ENCODE measurements at places on chromosomes 4 and X. TPM values are rescaled to one million over a fixed set of nuclear protein-coding genes. Genes with fewer than 3 reads are reported as not detected.

The DCAF4L1 gene
- total RNA-seq: 0.11 TPM

The CT45A3 gene
- not detected for total RNA-seq

The OCIAD1 gene
- total RNA-seq: 146 TPM

The ETDA gene
- not detected for total RNA-seq

The ADRA2C gene
- total RNA-seq: 46.1 TPM

The STATH gene
- total RNA-seq: not detected

The FRYL gene
- 40.6 TPM for total RNA-seq

The TLR3 gene
- total RNA-seq: 19.9 TPM

Data from ascending aorta (tissue), 2 donors.